ENCODE measurements at places on chromosomes 3 and 15. TPM values are rescaled to one million over a fixed set of nuclear protein-coding genes. Genes with fewer than 3 reads are reported as not detected.
A peak's percentile ranks its signal among the peaks of the same experiment; 100 is the strongest.

PAK6 gene
- polyA plus RNA-seq: 0.24 TPM

FAM81A gene
- polyA plus RNA-seq: 3.0 TPM

PIGB gene
- polyA plus RNA-seq: 21.3 TPM

IL16 gene
- 93.9 TPM for polyA plus RNA-seq

- peak; percentile 84 for DNase-seq
These were observed 827 bp downstream of the PLCB2 start for GRCh38 chr15:40306908-40307307.

GRCh38 chr15:65839354-65839901 lies 29.9 kb upstream of the RAB11A start:
- no peak for DNase-seq

- DNase-seq: no peak
These were observed 60.9 kb downstream of the ST8SIA2 start for GRCh38 chr15:92454555-92455105.

DNA sequence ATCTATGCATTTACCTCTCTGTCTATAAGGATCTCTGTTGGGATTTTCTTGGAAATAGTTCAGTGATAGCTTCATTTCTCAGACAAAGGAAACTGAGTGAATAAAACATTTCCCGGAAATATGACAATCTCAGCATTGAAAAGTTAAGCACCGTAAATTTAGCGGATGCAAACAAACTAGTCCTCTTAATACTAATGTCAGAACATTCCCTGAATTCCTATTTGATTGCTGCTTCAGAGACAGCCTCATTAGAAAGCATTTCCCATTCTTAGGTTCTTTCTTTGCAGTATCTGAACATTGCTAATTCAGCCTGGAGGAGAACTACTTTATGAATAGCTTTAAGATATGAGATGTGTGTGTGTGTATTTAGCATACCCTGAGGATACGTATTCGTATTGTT lies 101.3 kb downstream of the NR2F2 start:
- DNase-seq: no peak

DNA sequence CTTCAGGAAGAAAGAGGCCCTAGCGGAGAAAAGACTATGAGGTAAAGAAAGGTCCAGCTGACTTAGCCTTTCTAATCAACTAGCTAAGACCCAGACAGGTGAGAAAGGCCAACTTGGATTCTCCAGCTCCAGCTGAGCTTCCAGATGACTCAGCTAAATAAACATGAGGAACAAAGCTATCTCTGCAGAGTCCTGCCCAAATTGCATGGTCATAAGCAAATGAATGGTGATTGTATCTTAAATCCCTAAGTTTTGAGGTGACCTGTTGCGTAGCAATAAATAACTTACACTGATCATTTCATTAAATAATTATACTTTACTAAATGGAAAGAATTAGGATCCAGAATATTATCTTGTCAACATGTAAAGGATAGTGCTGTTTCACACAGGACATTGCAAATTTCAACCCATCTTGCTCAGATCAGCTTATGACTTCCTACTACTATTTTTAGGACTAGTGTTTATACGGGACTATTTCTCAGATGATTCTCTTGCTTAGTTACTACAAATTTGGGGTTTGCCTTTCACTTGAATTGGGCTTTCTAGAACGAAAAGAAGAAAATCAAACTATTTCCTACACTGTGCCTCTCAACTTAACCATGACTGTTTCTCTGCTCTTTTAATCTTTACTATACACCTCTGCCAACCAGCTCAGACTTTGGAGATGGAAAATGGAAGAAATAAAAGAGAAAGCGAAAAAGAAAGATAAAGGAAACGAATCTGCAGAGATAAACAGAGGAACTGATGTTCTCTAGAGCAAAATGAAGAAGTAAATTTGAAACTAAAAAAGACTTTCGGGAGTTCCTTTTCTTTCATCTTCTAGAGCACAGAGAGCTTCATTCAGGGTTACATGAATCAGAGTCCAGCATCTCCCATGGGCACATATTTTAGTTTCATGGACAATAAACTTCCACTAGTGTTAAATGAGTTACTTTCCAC lies 6.6 kb upstream of the ADGRG7 start:
- DNase-seq: no peak

- DNase-seq: no peak
These were observed 36.1 kb upstream of the CNTN6 start for GRCh38 chr3:1056744-1057143.

GRCh38 chr3:98733053-98733811 lies 29.9 kb upstream of the ST3GAL6 start:
- peak; percentile 82 for DNase-seq

DNA sequence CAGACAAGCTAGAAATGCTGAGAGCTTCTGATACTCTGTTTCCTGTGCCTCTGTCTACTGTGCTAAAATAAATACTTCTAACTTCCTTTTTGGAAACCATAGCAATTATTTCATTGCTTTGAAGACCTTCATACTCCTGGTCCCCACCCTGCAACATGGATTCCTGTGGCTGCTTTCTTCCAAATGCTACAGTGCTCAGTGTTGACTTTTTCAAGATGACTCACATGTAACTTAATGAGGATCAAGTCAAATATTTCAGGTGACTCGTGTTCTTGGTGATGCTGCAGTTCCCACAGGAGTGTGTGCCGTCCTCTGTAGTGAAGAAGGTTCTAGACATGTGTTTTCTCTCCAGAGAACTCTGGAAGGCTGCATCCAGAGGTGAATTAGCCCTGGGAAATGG lies 288.6 kb downstream of the CLSTN2 start:
- DNase-seq: no peak

DNA sequence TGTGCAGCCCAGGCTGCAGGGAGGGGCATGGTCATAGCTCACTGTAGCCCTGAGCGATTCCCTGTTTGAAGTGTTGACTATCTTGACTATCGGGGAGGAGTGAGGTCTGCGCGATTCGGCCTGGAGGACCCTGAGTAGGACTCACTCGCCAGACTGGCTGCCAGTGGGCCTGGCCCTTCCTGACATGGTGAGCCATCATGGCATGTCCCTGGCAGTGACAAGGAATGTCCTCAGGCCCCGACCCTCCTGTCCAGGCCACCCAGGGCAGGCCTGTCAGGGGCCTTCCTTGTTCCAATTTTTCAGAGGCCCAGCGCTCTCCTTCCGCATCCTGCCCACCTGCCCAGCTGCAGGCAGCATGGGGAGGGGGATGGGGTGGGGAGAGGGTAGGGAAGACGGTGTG lies 5.2 kb upstream of the OCA2 start:
- peak; percentile 65 for DNase-seq

GRCh38 chr3:48885753-48886152 lies 12.9 kb downstream of the SLC25A20 start:
- no peak for DNase-seq

DNA sequence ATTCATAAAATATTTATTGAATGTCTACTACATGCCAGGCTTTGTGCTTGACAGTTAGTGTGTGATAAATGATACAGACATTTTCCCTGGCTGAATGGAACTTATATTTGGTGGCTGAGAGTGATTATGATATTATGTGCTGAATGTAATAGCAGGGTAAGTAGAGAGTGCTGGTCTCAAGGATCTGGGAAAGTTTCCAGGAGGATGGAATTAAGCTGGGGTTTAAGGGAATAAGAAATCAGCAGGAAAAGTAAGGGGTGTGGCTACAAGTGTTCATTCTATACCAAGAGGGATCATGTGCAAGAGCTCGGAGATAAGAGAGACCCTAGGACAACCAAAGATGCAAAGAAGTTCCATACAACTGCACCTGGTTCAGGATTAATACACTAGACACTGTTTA lies 500.1 kb upstream of the CFAP20DC start:
- DNase-seq: no peak

DNA sequence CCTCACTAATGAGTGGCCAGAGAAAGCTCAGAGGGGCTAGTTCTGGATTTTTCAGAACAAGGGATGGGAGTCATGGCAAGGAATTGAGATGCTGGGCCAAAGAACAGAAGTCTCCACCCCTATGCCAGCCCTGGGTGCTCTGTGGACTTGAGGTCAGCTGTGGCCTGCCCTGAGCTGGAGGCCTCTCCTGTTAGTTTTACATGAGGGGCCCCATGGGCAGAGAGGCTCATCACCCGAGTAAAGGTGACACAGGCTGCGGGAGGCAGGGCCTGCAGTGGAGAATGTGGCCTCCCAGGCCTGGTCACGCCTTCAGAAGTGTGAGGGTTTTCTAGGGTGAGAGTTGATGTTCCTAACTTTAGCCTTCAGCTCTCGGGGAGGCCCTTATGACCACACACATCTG lies 44.9 kb downstream of the ABHD5 start:
- DNase-seq: no peak

DNA sequence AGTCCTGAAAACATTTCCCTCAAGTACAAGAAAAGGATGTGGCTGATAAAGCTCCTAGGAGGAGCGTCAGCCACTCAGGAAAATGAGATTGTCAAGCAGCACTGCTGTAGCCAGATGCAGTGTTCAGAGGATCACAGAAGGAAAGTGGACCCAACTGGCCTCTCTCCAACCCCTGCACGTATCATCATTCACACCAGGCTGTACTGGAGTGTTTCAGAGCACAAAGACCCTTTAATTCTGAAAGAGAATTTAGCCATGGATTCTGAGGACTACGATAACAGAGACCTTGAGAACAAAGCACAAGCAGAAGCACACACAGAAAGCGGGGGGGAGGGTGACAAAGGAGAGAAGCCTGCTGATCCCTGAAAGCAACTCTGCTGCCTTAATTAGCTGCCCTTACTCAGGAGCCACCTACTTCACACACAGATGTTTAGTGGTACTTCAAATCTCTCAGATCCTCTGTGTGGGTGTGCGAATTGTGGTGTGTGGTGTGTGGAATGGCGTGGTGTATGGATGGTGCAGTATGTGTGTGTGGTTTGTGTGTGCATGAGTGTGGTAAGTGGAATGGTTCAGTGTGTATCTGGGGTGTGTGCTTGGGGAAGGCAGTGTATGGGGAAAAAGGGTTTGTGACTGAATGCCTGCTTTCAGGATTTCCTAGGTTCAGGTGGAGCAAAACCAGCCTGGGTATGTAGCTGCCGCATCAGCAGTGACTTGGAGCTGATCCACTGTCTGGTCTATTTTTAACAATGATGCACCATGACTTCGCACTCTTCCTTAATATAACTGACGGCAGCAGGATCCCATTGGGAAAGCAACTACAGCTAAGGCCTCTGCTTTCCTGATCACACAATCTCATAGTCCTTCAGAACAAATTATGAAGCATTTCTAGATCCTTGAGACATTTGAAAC lies 192.5 kb downstream of the RSL24D1 start:
- DNase-seq: no peak

All from spleen (tissue), 13 donors.